ENCODE measurements at places on chromosomes 11 and 22.

DNA sequence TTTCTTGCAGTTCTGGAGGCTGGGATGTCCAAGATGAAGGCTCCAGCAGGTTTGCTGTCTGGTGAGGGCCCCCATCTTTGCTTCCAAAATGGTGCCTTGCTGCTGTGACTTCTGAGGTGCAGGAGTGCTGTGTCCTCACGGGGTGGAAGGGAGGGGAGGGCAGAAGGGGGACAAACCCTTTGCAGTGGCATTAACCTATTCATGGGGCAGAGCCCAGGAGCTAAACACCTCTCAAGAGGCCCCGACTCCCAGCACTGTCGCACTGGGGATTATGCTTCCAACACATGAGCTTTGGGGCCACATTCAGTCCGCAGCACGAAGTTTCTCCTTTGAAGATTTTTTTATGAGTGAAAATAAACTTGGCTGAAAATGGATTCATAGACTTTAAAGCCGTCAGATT is 25.5 kb upstream of the OSBPL5 start:
- no peak for DNase-seq

- DNase-seq, result no peak
Measured at GRCh38 chr22:18955696-18956095, 19.6 kb upstream of the PRODH start.

GRCh38 chr11:66744485-66745355 is 15.7 kb upstream of the SPTBN2 start:
- DNase-seq, result peak; percentile 68

DNA sequence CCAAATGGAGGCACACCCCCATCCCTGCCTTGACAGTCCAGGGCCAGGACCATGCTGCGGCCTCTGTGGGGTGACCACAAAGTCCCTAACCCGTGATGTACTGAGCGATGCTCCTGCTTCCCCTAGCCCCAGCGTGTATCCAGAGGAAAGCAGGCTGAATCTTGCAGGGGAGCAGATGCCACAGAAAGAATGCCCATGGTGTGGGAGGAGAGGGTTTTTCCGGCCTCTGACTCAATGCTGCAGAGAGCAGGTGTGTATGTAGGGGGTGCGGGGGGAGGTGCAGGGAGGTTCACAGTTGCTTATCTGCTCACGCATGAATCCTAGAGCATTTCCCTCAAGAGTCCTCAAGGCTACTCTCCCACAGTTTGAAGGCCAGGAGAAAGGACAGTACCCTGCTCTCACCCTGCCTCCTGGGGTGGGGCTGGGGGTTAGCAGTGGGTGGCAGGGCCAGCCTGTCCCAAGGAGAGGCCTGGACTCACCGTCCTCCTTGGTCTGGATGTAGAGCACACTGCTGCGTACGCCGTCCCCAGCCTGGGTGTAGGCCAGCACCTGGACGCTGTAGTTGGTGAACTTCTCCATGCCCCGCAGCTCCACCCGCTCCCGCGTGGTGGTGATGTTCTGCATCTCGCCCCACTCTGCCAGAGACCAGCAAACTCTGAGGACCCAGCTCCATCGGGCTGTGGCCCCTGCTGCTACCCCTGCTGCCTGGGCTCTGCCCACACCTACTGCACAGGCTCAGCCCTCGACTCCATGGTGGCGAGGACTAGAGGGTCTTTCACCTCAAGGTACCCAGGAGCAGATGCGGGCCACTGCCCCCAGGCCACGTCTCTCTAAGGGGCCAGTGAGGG is 130.8 kb downstream of the CEP164 start:
- no peak for DNase-seq

DNA sequence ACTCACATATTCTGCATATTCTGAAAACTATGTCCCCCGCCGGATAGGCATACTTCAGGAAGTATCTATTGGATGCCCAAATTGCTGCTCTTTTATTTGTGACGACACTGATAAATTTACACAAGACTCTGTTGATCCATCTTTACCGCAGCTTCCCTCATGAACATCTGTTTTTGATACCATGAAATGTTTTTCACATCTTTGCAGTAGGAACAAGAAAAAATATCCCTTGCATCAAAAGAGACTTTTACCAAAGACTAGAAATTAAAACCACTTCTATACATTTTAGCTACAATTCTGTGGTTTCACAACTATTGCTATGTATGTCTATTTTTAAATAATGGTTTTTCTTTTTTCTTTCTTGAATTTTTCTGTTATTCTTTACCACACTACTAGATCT is 15.3 kb downstream of the POU2AF2 start:
- DNase-seq, result peak; percentile 17

GRCh38 chr11:108629274-108629673 is 35.6 kb upstream of the DDX10 start:
- DNase-seq, result no peak

DNA sequence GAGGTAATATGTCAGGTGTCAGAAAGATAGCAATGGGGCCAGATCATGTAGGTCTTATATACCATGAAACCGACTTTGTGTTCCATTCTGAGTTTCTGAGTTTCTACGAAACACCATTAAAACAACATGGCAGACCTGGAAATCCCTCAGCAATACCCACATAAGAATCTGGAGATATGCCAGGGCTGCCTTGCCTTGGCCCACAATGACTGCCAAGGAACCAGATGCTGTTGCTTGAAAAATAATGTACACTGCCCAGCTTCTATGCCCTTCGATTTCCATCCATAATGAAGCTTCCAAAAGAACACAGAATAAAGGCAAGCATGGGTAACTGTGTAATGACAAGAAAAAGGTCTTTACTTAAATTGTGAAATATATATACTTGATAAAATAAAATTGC is 277.4 kb downstream of the SOX6 start:
- no peak for DNase-seq

DNA sequence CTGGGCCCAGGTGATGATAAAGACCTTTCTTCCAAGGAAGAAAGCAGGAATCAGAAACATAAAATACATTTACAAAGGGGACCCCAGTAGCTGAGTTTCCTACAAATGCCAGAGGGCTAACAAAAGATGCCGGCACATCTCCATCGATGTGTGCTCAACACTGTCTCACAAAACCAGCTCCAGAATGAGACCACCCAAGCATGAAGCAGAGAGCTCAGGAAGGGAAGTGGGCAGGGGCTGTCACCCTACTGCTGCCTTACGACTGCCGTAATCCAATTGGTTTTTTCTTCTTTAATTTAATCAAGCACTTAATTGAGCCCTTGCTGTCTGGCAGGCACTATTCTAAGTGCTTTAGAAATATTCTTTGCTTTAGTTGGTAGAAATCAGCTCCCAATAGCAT is 26.1 kb downstream of the SMCO4 start:
- no peak for DNase-seq

DNA sequence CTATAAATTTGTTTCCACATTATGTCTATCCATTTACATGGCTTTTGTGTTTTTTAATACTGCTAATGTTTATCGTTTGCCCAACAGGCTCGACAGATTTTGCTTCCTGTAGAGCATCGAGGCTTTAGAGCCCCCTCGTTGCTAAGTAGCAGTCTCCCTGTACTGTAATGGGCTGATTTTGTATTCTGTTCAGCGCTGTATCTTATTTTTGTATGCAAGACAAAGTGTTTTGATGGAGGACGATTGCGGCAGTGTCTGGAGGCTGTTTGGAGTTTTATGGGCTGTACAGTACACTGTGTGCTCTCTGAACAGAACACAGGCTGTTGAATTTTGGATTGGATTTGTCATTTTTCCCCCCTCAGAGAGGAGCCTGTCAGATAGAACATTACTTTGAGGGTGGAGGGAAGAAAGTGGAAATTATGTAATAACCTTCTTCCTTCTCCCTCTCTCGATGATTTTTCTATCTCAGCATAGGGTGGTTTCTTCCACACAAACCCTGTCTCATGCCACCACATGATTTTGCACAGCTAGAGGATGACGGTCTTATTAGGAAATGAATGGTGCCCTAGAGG is 104.4 kb downstream of the ZBTB16 start:
- DNase-seq, result no peak

GRCh38 chr11:7892059-7892699 is 38.9 kb downstream of the OR10A6 start:
- peak; percentile 73 for DNase-seq

DNA sequence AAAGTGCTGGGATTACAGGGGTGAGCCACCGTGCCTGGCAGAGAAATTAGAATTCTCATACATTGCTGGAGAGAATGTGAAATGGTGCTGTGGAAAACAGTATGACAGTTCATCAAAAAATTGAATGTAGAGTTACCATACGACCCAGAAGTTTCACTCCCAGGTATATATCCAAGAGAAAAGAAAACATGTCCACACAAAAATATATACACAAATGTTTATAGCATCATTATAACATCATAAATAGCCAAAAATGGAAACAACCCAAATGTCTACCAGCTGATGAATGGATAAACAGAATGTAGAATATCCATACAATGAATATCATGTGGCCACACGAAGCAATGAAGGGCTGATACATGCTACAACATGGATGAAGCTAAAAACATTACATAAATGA is 34.6 kb downstream of the MED15 start:
- no peak for DNase-seq

DNA sequence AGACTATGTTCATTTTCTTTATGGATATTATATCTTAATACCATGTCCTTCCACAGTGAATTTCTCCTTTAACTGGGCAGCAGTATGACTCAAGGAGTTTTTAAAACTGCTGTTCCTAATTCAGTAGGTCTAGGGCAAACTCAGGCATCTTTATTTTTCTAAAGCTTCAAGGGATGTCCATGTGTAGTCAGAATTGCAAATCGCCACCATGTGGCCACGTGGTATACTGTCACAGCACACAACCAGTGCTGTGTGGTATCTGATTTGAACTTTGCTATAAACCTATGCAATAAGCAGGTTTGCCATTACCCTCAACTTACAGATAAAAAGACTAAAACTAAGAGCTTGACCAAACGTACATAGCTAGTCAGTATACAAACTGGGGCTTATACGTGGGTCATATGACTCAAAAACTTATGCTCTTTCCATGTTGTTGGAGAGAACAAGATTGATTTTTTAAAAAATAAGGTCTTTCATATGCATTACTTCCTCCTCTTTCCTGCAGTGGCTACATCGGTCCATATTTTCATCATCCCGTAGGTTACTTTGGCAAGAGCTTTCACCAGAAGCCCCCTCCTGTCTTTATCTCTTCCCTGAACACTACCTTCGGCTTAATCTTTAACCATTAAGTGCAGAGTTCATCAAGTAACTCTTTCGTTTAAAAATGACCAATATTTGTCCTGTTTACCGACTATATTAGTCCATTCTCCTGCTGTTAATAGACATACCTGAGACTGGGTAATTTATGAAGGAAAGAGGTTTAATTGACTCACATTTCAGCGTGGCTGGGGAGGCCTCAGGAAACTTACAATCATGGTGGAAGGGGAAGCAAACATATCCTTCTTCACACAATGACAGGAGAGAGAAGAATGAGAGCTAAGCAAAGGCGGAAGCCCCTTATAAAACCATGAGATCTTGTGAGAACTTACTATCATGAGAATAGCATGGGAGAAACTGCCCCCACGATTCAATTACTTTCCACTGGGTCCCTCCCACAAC is 8.0 kb upstream of the HTATIP2 start:
- DNase-seq, result peak; percentile 50

DNA sequence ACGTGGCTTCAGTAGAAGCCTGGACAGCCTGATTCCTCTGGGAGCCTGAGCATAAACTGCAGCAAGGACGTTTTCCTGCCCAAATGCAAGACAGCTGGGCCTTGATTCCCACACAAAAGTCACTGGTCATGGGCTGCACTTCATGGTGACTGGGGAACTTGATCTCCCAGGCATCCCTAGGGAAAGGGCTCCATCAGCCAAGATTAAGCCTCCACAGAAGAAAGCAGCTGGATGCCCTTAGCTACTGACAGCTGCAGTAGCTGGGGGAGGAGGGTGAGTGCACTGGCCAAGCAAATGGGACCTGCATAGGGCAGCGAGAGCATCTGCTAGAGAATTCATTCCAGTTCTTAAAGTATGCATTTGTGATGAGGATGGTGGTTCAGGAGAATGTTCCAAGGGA is 267.4 kb upstream of the ISX start:
- DNase-seq, result no peak

DNA sequence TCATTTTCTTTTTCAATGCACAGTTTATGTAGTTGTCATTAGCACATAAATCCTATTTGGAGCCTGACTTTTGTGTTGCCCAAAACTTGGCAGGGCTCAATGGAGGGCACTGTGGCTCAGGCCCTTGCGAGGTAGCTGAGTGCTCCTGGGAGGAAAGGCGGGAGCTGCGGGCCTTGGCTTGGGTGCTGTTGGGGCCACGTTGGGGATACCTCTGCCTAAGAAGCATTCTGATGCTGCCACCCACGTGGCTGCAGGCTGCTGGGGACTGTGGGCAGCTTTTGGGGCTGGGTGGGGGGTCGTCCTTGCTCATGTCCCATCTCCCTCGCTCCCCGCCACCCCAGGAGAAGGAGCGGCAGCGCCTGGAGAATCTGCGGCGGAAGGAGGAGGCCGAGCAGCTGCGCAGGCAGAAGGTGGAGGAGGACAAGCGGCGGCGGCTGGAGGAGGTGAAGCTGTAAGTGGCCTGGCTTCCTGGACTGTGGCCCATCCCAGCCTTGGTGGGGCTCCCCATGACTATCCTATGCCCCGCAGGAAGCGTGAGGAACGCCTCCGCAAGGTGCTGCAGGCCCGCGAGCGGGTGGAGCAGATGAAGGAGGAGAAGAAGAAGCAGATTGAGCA is 20.9 kb downstream of the INCENP start:
- DNase-seq, result no peak

DNA sequence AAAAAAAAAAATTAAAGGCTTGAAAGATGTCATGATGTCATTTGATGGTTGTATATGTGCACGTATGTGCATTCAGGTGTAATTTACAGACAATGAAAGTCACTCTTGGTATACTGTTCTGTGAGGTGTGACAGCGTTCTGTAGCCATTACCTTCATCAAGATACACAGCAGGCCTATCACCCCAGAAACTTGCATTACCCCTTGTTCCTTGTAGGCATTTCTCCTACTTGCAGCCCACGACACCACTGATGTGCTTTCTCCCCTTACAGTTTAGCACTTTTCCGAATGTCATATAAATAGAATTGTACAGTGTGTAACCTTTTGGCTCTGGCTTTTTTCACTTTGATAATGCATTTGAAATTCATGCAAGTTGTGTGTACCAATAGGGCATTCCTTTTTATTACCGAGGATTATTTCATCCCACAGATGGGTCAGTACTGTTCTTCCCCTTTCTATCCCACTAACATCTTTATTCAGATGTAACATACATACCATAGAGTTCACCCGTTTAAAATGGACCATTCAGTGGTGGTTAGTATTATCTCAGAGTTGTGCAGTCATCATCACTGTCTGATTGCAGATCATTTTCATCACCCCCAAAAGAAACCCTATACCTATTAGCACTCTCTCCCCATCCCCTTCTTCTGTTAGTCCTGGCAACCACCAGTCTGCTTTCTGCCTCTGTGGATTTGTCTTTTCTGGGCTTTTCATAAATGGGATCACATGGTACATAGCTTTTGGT is 30.3 kb downstream of the BCR start:
- no peak for DNase-seq

- no peak for DNase-seq
Measured at GRCh38 chr11:63839508-63840355, 822 bp downstream of the MARK2 start.

GRCh38 chr11:45274206-45274605 is 11.9 kb downstream of the SYT13 start:
- DNase-seq, result peak; percentile 23

DNA sequence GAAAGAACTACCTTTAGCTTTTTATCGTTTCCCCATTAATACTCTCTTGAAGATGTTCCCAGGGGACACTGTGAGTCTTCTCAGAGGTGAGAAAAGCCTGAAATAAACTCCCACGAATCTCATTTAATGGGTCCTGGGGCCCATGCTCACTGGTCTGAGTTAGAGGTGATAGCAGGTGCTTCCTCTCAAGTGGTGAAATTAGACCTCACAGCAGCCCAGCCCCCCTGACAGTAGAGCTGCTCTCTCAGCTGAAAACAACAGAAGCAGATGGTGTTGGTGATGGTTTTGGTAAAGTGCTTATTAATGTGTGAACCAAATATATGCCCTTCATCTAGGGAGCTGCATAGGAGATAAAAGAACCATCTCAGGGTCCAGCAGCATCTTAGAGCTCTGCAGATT is 76.8 kb upstream of the VPREB1 start:
- no peak for DNase-seq
